ENCODE measurements at places on chromosomes 2 and 18.

- DNase-seq: no peak
These were observed 5.0 kb downstream of the SP9 start for GRCh38 chr2:174339561-174340399.

DNA sequence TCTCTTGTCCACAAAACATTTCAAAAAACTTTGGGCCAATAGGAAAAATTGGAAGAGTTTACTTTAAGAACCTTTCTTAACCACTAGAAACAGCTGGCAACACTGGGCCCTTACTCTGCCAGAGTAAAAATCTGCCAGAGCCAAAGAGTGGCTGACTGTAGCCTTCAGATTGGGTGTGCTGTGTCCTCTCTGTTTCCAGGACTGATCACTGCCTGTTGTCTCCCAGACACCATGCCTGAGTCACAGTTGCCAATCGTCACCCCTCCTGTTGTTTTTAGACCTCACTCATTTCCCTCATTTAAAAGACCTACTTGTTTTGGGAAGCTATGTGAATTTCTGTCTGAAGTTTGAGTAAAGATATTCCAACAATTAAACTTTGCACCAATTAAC, 159.1 kb downstream of the PPP1R1C start:
- DNase-seq: no peak

GRCh38 chr2:43737097-43737854, 36.6 kb upstream of the DYNC2LI1 start:
- no peak for DNase-seq

DNA sequence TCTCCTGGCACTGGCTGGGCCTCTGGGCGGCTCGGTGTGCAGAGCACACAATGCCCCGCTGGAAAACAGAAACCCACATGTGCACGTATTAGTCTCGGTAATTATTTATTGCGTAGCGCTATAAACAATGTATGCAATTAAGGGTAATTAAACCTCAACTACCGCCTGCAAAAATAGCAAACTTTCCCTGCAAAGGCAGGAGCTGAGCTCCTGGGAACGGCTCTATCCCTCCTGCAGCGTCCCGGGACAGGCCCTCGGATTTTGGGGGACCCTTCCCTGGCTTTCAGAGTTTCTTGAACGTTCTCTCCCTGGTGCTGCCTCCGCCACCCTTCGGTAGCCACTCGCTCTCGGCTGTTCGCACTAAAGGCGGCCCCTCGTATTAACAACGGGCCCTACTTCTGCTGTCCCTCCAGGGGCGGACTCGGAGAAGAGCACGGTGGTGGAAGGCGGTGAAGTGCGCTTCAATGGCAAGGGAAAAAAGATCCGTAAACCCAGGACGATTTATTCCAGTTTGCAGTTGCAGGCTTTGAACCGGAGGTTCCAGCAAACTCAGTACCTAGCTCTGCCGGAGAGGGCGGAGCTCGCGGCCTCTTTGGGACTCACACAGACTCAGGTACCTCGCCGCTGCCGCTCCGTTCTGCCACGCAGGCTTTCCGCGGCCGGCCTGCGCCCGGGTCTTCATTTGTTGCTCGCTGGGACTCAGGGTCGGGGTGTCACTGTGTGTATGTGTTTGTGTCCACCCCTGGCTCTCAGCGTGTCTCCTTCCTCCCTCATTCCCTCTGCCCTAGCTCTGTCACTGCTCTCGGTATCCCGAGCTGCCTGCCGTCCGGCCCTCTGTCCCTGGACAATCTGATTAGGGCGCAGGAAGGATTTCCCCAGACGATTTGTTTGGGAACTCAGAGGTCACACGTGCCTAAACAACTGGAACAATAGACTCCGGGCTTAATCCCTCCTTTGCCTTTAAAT, 1.2 kb downstream of the DLX1 start:
- DNase-seq: no peak

GRCh38 chr18:72948439-72948838, 80.7 kb upstream of the NETO1 start:
- DNase-seq: no peak

DNA sequence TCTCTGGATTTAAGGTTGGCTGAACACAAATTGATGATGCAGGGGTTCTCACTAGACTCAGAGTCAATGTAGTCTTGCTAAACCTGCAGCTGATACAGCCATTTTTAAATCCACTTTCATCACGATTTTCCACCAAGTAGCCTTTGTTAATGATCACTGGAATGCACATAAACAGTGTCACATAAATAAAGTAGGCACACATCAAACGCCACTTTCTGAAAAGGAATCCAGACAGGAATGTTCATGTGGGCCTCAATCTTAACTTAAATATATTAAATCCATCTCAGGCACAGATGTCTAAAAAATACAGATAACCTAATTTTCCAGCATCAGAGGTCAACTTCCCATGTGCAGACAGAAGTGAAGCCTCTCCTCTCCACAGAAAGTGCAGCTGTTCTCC, 58.3 kb downstream of the LAMA1 start:
- DNase-seq: no peak

- no peak for DNase-seq
These were observed 89.6 kb upstream of the CCDC68 start for GRCh38 chr18:55048892-55049291.

- DNase-seq: no peak
These were observed 43.4 kb downstream of the COLEC12 start for GRCh38 chr18:457140-457519.

DNA sequence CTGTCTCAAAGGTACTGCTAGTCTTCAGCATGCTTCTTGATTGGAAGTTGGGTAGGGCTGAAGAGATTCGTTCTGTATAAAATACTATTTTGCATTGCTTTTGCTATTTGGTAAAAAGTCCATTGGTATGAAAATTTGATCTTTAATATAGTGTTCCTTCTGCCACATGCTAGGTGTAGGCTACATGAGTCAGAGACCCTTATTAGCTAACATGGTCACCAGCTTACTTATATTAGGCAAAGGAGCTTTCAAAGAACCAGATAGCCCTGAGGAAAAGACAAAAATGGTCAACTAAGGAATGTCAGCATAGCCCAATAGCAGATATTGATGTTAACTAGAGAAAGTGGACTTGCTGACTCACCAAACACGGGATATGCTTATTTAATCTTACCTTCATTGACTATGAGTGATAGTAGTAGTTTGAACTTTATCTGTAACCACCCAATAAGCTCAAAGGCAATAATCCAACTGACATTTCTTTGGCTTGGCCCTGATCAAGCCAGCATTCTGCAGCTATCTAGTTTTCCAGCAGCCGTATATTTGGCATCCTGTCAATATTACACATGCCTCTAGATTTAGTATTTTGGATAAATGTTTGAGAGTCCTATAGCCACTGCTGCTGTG, 110.0 kb downstream of the TPGS2 start:
- DNase-seq: no peak

- DNase-seq: peak; percentile 33
These were observed 111.4 kb downstream of the FTCDNL1 start for GRCh38 chr2:199739413-199740110.

DNA sequence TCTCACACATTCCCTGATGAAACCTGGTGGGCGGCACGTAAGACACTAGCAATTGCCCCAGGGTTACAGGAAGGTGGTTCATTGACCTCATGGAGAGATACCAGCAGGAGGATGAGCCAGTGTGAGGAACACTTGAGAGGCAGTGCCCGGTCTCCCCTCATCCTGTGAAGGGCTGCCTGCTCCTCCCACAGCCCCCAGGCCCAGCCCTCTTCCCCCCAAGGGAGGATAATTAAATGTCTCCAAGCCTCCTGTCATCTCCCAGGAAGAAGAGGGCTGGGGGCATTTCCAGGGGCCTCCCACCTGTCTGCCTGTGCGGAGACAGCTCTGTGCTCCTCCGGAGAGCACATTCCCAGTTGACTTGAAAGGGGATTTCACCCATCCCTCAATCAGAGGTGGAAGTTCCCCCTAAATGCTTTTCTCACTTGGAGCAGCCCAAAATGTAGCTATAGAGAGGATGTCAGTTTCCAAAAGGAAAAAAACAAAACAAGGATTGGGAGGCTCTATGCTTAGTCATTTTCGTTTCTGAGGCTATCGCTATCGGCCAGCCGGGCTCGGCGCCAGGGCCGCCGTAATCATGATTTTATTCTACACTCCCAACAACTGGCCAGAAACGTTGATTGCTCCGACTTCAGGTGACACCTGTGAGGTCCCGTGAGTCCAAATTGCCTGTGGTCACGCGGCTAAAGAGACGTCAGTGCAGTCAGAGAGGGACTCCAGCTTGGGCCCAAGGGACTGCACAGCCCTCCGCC, 7.1 kb downstream of the KCNF1 start:
- no peak for DNase-seq

DNA sequence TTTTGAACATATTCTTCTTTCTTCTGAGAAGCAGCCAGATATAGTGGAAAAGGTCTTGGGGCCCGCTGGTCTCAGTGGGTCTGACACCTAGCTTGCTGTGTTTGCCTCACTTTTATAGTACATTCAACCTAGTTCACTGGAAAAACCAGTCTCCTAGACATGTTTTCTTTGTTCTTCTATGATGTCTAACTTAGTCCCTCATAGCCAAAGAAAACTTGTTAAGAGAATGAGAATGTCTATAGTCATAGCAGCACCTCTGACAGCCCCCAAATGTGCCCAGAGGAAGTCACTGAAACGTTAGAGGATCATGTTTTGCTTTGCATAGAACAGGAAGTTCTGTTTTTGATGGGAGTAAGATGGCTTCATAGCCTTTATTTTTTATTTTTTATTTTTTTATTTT, 40.3 kb downstream of the TNFRSF11A start:
- no peak for DNase-seq

- DNase-seq: no peak
These were observed 190.2 kb downstream of the SETBP1 start for GRCh38 chr18:44870631-44871502.

DNA sequence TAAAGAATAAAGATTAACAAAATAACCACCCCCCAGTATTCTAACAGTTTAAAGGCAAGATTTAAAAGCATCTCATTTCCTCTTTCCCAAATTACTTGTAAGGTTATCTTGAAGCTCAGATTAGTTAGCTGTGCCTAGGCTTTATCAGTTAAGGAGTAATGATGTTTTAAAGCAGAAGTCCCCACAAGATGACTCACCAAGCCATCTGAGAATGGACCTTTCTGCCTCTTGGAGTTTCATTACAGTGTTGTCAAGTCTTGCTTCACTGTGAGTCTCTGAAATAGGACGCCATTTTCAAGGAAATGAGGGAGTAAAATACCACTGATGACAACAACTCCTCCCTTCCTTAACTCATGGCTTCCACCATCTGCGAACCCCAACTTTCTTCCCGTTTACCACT, 35.9 kb downstream of the ZNF385B start:
- DNase-seq: no peak

- DNase-seq: no peak
These were observed 88.7 kb downstream of the HDAC4 start for GRCh38 chr2:239312081-239312511.

- DNase-seq: no peak
These were observed 16.7 kb downstream of the WIPF1 start for GRCh38 chr2:174580951-174581350.

GRCh38 chr2:23940718-23941620, 706 bp downstream of the UBXN2A start:
- DNase-seq: no peak

GRCh38 chr2:232026910-232027309, 65.4 kb downstream of the DIS3L2 start:
- no peak for DNase-seq

DNA sequence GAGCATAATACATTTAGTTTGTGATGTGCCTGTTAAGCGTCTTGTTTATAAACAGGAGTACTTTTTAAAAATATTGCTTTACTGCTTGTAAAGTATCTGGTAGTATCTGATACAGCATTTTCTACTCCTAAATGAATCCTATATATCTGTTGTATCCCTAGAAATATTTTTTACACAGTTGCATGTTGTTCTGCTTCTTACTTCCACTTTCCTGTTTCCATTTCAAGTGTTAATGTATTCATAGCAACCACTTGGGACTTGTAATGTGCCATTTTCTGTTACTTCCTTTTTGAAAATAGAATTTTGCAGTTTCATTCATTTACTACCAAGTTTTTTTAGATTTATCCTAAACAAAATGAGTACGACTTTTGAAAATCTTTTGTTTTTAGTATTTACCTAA, 24.9 kb downstream of the CCNT2 start:
- DNase-seq: no peak

GRCh38 chr2:69304656-69305055, 82.4 kb downstream of the GFPT1 start:
- no peak for DNase-seq

GRCh38 chr2:129780316-129781270, 198.9 kb upstream of the RAB6C start:
- no peak for DNase-seq
